Activated CD4-positive, alpha-beta T cell treated with anti-CD3 and anti-CD28 coated beads for 4 hours (primary cell): ENCODE measurements at places on chromosomes 7 and 10.

DNA sequence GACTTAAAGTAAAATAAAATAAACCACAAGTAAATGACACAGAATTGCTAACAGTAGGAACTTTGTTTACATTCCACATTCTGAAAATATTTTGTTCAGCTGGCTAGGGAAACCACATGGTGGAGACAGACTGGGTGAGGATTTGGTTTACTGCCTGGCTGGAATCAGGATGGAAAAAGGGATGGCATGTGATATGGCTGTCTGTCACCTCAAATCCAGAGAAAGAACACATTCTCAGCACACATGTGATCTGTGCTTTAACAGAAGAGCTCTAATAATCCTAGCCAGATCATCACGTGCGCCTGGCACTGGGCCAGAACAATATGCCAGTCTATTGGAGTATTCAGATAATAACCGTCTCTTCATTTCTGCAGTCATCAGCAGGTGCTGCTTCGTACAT is 90.9 kb upstream of the PIP4K2A start:
- DNase-seq = no peak

DNA sequence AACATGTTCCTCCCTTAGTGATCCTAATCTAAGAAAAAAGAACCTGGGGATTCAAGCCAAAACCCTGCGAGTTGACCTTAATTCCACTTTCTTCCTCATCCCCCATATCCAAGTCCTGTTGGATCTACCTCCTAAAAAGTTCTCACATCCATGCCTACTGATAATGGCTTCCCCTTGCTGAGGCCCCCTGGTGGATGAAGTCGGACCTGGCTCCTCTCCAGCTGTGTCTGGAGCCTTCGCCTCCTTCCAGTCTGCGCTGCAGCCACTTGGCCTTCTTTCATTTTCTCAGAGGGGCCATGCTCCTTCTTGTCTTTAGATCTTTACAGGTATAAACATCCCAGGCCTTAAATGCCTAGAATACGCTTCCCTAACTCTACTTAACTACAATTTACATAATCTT is 8.1 kb downstream of the PDE1C start:
- DNase-seq = no peak

DNA sequence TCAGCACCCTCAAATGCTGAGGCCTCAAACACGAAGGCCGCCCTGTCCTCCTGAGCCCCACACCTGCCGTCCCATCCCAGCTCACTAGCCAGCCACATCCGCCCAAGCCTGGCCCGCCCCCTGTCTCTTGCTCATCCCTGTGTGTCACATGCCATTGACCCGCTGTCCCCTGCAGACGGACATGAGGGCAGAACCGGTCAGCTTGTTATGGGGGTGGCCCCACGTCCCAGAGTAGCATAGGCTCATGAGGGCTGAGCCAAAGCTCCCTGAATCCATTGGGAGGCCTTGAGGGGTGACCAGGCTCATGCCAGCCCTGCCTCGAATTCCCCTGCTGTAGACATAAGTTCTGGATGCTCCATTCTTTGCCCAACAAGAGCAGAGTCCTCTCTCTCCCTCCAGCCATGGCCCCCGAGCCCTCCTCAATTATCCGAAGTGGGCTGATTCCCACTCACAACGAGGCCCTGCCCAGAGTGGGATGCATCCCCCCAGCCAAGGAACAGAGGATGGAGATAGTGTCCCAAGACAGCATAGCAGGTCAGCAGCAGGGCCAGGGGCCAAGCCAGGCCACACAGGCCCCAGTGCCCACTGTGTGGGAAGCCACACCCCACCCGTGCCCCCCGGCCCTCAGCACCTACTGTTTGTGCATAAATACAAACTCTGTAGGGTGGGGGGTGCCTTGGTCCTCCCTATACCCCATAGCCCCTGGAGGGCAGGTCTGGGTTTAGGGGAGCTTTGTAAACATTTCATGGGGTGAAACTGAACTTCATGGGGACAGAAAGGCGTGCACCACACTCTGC is 42.1 kb downstream of the EBF3 start:
- no peak for DNase-seq

DNA sequence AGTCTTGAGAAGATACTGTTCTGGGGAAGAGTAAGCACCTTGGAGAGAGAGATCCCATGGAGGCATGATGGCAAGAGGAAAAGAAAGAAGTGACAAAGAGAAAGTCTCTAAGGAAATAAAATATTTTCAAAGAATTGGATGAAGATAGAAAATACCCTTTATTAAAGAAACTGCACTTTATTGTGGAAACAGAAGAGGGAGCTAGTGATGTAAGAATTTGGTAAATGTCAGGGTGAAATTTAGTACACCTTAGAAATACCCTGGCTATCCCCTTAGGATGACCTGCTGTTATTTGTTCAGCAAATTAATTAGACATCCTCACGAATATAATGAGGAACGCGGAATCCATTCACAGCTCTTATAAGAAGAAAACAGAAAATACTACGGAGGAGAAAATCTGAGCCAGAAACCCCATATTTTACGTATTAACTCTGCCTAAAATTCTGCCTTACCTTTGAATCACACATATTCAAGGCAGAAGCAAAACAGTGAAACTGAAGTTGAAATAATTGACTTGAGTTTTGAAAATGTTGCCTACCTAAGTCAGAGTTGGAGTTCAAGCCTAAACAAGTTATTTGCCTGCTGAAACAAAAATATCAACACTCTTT is 90.7 kb downstream of the TFPI2 start:
- no peak for DNase-seq

DNA sequence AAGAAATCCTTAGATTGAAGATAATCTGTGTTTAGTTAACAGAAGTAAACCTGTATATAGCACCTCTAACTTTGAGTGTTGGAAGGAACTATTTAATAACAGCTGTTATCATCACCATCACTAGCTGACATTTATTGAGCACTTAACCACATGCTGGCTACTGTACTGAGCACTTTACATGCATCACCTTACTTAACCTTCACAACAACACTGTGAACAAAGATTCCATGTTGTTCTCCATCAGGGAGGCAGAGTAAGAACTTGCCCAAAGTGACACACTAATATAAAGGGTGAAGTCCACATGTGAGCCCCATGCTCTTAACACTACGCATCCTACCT is 182.2 kb downstream of the ST7 start:
- DNase-seq = no peak

GRCh38 chr10:127979045-127979444 is 72.1 kb downstream of the PTPRE start:
- DNase-seq = no peak

GRCh38 chr7:135811506-135811905 is 62.9 kb upstream of the FAM180A start:
- no peak for DNase-seq

GRCh38 chr7:27101171-27101956 is 1.1 kb downstream of the HOXA2 start:
- no peak for DNase-seq

DNA sequence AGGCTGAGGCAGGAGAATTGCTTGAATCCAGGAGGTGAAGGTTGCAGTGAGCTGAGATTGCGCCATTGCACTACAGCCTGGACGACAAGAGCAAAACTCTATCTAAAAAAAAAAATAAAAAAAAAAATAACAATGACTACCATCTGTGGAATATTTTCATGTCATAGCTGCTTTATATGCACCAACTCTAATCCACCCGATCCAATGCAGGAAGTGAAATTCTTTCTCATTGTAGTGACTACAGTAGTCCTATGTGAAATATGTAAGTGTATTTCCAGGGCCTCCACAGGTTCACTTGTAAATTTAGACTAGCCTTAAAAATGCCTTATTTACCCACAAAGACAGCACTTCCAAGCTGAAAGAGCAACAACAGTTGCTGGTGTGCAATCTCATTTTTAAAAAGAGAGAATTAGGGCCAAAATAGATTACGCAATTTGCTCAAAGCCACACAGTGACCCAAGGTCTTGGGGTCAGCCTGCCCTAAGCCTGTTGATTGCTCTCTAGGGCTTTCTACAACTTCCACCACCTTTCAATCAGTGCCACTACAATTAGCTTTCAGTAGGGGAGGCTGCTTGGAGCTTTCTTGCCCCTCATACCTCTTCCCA is 25.8 kb upstream of the EGFR start:
- DNase-seq = no peak

DNA sequence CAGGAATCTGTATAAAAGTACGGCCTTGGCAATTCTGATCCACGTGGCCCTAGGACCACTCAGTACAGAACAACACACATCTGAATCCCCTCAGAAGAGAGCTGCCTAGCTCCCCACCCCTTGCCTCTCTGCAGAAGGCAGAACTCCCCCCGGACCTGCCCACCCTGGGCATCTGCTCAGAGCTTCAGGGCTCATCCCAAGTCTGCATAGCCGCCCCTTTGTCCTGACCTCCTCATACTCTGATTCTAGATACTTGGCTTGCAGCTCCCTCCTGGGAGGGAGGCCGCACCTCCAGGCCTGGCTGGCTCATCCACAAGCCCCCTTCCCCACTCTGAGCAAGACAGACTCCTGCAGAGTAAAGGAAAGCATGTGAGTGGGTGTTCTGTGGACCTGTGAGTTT is 49.6 kb downstream of the GRID1 start:
- DNase-seq = no peak

DNA sequence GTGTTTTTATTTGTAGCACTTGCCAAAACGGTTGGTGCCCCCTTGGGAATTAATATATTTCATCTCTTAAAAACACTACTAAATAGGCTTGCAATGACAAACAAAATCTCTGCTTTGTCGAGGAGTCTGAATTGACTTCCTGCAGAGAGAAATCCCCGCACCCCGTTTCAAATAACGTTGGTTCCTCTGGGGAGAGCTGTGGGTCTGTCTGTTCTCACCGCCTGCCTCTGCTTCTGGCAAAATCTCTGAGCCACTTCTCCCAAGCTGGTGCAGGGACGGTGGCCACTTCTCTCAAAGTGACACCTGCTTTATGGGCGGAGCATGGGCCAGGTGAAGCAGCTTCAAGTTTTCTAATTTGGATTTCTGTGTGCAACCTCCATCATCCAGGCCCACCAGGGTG is 186.3 kb upstream of the ADARB2 start:
- no peak for DNase-seq

DNA sequence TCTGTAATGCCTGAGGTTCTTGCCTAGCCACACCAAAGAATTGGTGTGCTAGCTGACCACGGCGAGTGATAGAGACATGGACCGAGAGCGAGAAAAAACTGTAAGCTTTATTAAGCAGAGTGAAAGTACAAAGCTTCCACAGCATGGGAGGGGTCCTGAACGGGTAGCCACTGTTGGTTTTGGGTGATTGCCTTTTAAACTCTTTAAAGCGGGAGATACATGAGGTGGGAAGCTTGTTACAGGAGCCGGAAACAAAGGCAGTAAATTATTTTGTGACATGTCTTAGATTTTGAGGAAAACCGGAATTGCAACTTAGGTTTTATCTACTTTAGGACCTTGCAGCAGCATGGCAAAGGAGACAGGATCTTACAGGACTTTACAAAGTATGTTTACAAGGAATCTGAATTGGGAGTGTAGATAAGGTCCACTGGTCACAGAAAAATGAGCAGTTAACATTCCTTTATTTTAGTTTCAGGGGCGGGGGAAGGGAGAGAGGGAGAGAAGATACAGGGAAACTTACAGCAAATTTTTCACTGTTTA is 252.7 kb upstream of the MBL2 start:
- DNase-seq = no peak

GRCh38 chr7:45073031-45073785 is 15.6 kb downstream of the NACAD start:
- no peak for DNase-seq

DNA sequence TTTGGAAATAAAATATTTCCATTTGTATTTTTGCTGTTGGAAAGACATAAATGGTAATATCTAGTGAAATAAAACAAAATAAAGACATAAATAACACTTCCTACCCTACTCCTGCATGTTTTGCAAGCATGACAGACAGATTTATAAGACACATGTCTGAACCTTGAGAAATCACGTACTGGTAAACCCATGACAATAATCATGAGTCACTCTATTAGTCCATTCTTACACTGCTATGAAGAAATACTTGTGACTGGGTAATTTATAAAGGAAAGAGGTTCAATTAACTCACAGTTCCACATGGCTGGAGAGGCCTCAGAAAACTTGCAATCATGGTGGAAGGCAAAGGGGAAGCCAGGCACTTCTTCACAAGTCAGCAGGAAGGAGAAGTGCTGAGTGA is 942.2 kb downstream of the REEP3 start:
- DNase-seq = no peak

DNA sequence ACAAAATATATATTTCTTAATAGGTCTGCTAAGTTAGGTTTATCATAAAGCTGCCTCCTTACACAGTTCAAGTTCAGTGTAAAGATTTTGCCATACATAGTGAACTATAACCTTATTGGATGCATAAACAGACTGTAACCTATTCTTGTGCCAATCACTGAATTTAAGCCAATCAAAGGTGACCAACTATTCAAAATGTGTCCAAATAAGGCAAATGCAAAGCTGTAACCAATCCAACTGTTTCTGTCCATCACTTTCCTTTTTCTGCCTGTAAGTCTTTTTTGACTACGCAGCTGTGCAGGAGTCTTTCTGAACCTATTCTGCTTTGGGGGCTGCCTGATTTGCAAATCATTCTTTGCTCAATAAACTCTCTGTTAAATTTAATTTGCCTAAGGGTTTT is 11.6 kb upstream of the DNMBP start:
- DNase-seq = no peak

DNA sequence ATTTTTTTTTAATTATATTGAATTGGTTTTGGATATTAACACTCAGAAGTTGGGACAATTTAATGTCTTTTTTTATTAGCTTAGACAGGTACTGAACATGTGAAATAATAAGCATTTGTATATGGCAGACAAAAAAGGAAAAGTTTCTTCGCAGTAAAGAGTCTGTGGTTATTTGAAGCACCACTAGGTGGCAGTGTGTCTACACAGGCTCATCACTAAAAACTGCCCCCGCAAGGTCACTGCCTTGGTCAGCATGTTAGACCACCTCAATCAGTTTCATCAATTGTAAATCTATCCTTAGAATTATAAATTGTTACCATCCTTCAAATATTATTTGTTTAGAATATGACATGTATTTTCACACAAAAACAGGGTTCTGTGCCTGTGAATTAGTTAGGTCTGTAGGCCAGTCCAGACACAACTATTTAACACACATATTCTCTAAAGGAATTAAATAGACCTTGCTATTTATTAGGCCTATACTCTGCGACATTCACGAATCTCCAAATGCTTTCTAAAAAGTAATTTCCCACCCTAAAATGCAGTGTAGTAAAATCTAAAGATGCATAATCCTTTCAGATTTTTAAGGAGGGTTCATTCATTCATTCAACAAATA is 17.0 kb downstream of the PNLIPRP3 start:
- no peak for DNase-seq

GRCh38 chr10:45580371-45581215 is 92.0 kb downstream of the ZFAND4 start:
- DNase-seq = no peak

GRCh38 chr10:30986053-30986555 is 45.6 kb downstream of the ZNF438 start:
- no peak for DNase-seq

DNA sequence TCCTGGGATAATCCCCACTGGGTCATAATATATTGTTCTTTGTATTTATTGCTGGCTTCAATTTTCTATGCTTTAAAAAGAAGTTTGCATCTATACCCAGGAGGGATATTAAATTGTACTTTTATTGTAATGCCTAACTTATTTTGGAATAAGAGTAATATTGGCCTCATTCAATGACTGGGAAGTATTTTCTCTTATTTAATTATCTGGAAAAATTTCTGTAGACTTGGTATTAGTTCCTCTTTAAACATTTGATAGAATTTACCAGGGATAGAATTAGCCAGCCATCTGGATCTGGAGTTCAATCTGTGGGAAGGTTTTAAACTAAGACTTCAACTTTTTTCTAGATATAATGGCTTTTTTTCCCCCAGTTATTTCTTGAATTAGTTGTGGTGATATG is 115.2 kb upstream of the ZNF32 start:
- no peak for DNase-seq
